Caki2 (cell line): ENCODE measurements at places on chromosomes 4 and X. TPM values are rescaled to one million over a fixed set of nuclear protein-coding genes. Genes with fewer than 3 reads are reported as not detected.
A peak's percentile ranks its signal among the peaks of the same experiment; 100 is the strongest.

USP17L29 gene
- not detected in 2 replicates for total RNA-seq

TBC1D14 gene
- total RNA-seq = 78.4 and 80.6 TPM in 2 replicates

SOWAHB gene
- total RNA-seq = not detected in 2 replicates

STAP1 gene
- total RNA-seq = not detected in 2 replicates

CDKL2 gene
- total RNA-seq = 1.8 and 5.7 TPM in 2 replicates

DTHD1 gene
- total RNA-seq = not detected in 2 replicates

DNA sequence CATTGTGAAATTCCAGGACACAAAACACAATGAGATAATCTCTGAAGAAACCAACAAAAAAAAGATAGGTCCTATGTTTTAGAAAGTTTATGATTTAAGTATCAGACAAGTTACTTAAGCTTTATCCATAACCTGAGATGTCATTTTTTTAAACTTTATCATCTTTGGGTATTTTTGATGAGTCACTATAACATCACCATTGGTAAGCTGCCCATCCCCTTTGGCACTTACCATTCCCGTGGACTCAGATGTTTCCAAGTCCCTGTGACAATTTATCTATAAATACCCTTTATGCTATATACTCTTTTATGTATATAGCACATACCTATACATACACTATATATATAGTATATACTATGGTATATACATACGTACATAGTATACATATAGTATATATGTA, 198.9 kb upstream of the GEMIN8 start:
- no peak for DNase-seq

DNA sequence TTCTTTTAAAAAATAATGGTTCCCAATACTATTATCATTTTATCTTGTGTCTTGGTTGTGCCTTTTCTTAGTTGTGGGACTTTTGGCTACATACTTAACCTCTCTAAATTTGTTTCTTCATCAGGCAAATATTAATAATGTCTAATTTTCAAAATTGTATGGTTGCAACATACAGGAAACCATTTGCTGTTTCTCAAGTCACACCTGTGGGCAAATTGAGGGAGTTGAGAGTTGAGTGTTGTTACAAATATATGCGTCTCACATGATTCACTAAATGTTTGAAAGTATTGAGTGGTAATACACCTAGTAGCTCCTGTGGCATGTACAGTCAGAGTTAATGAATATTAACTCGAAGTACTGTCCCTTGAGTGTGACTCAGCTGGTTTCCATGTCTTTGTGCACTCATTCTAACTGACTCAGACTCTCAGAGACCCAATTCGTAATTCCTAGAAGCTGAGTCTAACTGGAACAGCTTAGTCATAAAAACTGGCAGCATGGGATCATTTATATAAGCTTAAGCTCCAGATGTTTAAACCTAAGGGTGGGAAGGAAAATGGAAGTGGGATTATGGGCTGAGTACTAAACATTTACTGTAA, 802.4 kb downstream of the TRIML1 start:
- peak; percentile 88 for DNase-seq

DNA sequence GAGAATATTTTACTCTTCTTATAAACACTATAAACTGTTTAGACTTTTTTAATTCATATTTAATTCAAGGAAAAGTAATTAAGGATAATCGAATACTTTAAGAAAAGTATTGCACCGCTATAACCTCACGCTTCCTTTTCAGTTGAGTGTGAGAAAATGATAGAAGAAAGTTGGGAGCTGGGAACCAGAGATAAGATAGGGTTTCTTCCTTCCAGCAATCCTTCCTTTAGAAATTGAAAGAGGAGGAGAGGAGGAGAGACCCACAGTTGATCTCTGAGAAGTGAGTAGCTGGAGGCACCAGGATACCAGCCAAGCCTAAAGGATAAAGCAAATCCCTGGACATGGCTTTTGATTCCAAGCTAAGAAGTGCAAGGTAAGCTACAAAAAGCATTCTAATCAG, 242.3 kb upstream of the NOCT start:
- no peak for DNase-seq

DNA sequence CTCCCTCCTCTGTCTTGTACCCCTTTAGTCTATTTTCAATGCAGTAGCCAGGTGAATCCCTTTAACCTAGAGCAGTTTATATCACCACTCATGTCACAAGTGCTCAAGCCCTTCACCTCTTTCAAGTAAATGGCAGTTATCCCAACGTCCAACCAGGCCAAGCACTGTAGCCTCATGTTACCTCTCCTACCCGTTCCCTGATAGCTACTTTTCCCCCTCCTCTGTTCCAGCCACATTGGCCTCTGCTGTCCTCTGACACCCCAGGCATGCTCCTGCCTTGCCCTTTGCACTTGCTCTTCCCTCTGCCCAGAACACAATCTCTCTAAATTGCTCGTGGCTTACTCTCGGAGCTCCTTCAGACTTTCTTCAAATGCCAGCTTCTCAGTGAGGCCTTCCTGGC, 15.2 kb downstream of the GUCY1B1 start:
- no peak for DNase-seq

- DNase-seq = peak; percentile 71
Measured at GRCh38 chrX:150365051-150365989, 2.2 kb downstream of the MAMLD1 start.

- no peak for DNase-seq
Measured at GRCh38 chr4:99729186-99729585, 71.6 kb upstream of the C4orf54 start.

DNA sequence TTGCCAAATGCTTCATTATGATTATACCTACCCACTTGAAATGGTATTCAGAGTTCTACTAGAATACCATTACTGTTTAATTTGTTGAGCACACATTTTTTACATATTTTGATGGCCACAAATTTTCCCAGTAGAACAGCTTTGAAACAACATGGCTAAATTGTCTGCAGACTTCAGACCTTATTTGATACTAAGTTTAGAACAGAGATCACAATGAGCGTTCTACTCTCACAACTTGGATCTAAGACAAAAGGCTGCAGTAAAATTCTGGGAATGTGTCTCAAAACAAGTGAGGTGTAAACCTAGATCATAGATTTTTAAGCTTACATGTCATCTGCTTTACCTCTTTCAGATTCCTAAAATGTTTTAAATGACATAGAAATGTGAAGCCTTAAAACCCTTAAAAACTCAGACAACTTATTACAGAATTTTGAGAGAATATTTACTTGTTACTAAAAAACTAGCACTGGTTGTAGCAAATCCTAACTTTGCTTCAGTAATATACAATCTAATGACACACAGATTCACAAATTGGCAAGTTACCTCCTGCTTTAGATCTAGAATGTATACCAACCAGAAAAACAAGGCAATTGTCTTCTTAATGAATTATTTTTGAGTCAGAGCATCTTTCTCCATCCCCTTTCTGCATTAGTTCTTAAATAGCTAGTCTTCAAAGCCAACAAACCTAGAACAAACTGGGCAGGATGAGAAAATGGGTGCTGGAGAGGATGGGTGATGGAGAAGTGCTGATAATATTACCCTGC, 243.3 kb downstream of the SLC7A11 start:
- no peak for DNase-seq

- DNase-seq = no peak
Measured at GRCh38 chrX:153878345-153878744, 7.6 kb downstream of the L1CAM start.

DNA sequence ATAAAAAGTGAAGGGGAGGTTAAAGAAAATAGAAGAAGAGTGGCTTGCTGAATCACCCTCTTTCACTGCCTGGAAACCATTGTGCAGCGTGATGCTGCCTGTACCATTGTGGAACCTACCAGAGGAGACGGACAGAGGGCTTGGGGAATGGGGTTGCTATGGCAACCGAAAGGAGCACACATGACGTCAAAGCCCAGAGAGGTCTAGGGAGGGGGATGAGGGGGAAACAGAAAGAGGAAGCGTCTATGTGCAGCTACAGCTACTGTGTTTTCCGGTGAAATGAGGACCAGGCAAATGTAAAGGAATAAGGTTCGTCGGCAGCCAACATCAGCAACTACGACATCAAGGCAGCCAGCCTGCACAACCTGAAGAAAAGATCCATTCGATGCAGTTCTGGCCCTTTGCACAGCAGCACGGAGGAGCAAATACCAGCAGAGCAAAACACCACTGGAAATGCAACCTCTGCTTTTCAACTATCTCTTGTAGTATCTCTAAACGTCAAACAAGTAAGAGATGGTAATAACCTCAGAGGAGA, at the start of gene MAPK10:
MAPK10 (minus strand) TSS at position 110 of the 535 bp plus-strand sequence.
- DNase-seq = no peak

DNA sequence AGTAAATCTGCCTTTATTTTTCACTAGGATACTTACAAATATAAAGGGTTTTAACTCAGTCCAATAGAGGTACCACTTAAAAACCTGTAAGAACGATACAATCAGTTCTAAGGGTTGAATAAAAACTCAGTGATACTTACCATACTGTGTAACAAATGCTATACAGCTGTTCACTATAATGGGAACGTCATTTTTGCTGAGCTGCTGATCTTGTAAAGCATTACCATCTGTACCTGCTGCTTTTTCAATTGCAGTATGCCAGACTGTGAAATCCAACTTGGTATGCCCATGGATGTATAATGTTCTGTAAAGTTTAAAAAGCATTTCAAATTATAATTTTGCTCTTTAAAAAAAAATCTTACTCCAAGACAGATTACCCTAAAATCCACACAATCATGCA, 111.2 kb downstream of the ARAP2 start:
- DNase-seq = no peak
